Breast epithelium (tissue), 4 donors: ENCODE measurements at places on chromosomes 1 and 21. TPM values are rescaled to one million over a fixed set of nuclear protein-coding genes. Genes with fewer than 3 reads are reported as not detected.

GRCh38 chr1:214326406-214326805 is 45.4 kb downstream of the SMYD2 start:
- no peak overlapping the region for H3K4me3 ChIP-seq
- no peaks in the 10 kb centered on the region for H3K4me1 ChIP-seq
- no peaks in the 10 kb centered on the region for H3K36me3 ChIP-seq
- no peak for DNase-seq

DNA sequence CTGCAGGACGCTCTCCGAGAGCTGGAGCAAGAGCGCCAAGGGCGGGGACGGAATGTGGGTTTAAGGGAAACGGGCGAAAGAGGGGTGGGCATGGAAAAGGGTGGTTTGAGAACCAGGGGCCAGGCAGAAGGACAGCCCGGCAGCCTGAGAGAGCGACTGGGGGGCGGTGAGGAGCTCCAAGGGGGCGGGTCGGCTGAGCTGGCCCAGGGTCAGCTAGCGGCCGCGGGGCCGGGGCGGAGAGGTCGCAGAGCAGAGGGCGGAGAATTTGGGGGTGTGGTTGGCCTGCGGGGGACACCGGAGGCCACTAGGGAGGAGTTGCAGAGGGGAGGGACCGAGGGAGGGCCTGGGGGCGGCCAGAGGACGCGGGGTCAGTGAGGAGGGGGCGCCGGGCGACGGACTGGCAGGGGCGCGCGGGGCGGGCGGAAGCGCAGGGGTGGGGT is 54.7 kb downstream of the NDUFS5 start:
- H3K36me3 ChIP-seq: no peaks in the 10 kb centered on the region
- no peaks in the 10 kb centered on the region for H3K27me3 ChIP-seq
- H3K4me1 ChIP-seq: peaks cover 4% of the 10 kb centered on the region
- DNase-seq: no peak

GRCh38 chr1:229585338-229585737 is 26.8 kb upstream of the ABCB10 start:
- no peak overlapping the region for H3K4me3 ChIP-seq
- no peak for DNase-seq
- H3K36me3 ChIP-seq: no peaks in the 10 kb centered on the region

GRCh38 chr21:35896060-35896459 is 164.3 kb downstream of the SETD4 start:
- no peaks in the 10 kb centered on the region for H3K36me3 ChIP-seq
- H3K4me1 ChIP-seq: no peaks in the 10 kb centered on the region
- DNase-seq: no peak
- no peak overlapping the region for H3K27ac ChIP-seq
- no peaks in the 10 kb centered on the region for H3K27me3 ChIP-seq

The DENND2D gene
- 70.8 TPM for total RNA-seq

The ITLN1 gene
- total RNA-seq: 2.0 TPM

The RGS18 gene
- total RNA-seq: 4.4 TPM

The GREM2 gene
- total RNA-seq: 1.0 TPM

The ANKRD35 gene
- total RNA-seq: 10.2 TPM

The DMBX1 gene
- total RNA-seq: not detected

The CDCA8 gene
- 1.4 TPM for total RNA-seq
